ENCODE measurements at places on chromosomes 1 and 21.

DNA sequence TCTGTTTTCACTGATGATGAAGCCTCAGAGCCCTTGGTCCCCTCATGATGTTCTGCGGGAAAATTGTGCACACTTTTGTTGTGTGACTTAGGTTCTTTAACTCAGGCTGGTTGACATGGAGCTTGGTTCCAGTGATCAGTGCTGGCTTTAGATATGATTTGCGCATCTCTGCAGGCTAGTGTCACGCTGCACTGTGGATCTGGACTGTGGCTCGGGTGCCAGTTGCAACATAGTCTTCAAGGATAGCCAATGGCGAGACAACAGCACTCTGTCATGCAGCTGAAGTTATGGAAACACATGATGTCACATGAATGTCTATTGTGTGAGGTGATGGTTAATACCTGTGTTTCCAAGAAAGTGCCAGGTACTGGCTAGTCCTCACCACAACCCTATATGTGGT, 56.7 kb downstream of the DDR2 start:
- no peak for DNase-seq

DNA sequence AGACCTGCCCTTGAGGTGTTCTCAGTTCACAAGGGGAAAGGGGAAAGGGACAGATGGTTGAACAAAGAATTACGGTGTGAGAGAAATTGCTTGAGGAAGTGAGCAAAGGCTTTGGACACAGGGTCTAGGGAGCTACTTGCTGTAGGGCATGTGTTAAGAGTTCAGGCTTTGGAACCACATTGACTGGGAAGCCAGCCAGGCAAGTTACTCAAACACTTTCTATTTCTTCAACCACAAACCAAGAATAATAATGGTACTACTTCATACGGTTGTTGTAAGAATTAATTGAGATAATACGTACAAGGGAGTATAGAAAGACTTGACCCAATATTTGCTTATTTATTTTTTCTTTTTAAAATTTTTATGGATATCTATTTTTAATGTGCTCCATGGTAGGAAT, 26.6 kb downstream of the AK4 start:
- no peak for DNase-seq

DNA sequence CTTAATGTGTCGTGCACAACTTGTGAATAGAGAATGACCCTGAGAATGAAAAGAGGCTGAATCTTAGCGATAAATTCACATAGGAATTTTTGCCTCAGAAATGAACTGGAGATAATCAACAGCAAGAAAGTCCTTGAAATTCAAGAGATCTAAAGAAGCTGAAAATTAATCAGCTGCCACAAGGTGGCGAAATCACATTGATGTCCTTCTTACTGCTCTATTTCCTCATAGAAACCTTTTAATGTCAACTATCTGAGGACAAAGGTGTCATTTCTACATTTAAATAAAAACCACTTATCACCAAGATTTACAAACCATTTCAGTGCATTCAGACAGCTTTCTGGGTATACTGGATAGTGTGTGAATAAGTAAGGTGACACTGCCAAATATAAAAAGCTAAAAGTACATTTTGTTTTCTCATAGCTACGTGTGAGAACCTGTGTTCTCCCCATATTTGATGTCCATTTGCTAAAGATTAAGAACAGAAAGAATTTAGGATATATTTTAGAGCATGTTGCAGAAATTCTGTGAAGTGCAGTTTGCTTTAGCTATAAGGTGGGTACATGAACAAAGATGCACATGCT, 485.3 kb upstream of the PTBP2 start:
- DNase-seq: no peak

GRCh38 chr1:195954848-195955247, 653.4 kb downstream of the KCNT2 start:
- no peak for DNase-seq

DNA sequence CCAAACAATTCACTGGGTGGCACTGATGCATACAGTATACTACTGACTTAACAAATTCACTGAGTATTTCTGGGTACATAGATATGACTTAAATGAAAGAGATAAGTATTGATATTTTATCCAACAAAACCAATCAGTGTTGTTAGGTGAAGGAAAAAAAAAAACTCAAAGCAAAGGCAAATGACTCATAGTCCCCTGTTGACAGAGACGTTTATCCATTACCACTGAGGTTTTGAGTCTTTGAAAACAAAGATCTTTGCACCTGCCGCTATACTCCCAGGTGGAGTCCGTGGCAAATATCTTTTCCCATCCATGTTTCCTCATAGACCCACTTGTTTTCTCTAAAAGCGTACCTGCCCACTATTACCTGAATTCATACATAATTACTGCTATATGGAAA, 18.4 kb downstream of the DYNLT5 start:
- no peak for DNase-seq

DNA sequence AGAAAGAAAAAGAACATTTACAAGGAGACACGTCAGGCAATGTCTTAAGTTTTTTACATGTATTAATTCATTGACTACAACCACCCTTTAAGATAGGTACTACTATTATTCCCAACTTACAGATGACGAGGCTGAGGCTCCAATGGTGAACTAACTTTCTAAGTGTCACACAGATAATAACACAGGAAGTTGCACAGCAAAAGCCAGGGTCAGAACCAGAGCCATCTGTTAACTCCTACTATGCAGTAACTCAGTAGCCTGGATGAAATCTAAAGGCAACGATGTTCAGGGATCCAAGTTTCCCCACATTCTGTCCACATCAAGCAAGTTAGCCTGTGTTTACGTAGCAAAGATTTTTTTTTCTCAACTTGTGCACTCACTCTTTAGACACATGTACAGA, 371.7 kb downstream of the PTPRC start:
- DNase-seq: no peak

- no peak for DNase-seq
These were observed 16.1 kb downstream of the TNFRSF8 start for GRCh38 chr1:12078938-12079861.

GRCh38 chr1:7853684-7854026, 790 bp upstream of the UTS2 start:
- DNase-seq: no peak

- DNase-seq: no peak
These were observed 3.1 kb downstream of the BACE2 start for GRCh38 chr21:41170859-41171609.

DNA sequence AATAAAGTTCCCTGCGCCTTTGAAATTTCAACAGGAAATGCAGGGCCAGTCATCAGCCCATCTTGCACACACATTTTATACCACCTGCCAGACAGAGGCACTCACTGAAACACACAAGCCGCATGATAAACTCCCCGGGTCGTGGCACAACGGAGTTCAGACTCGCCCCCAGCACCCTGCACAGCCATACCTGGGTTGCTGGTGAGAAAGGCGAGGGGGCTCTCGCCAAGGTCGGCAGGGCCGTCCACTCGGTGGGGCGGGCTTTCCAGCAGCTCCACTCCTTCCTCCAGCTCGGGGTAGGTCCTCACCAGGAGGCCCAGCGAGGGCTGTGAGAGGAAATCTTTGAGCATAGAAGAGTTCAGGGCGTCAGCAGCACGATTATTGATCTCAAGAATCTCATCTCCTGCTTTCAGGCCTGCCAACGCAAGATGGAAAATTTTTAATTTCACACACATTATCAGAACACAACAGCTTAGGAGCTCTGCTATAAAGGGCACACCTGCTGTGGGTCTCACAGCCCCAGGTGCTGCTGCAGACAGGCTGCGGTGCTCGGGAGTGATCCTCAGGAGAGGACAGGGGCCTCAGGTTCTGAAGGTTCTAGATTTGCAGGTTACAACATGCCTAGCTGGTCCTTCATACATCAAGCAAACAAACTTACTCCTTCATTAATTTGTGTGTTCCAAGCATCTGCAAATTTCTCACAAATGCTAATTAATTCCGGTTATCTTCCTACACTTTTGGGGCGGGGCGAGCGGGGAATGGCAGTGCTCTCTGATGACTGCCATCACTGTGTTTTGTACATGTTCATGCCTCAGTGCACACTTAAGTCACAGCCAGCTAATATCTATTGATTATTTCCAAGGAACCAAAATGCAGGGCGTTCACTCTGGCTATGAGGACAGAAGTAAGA, 144.2 kb upstream of the KRTAP19-8 start:
- no peak for DNase-seq

- no peak for DNase-seq
These were observed 132.9 kb upstream of the GFI1 start for GRCh38 chr1:92619466-92620189.

GRCh38 chr1:153669606-153670005, 1.2 kb downstream of the ILF2 start:
- DNase-seq: no peak

DNA sequence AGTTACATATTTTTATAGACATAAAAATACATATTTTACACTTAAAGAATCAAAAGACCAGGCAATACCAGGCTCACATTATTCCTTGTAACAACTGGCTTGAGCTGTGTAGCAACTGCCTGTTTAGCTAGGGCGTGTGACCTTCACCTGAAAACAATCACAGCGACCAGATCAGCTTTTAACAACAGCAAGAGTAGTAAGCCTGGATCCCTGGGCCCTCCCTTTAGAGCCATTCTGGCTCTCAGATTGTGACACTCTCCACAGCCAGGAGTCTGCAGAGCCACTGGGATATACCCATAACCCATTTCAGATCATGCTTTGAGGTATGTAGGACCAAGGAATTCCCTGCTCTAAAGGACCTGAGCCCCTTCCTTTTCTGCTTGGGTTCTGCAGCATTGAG, 29.4 kb upstream of the GNG4 start:
- DNase-seq: no peak

- no peak for DNase-seq
These were observed 180.7 kb downstream of the ZBTB18 start for GRCh38 chr1:244231572-244232315.

DNA sequence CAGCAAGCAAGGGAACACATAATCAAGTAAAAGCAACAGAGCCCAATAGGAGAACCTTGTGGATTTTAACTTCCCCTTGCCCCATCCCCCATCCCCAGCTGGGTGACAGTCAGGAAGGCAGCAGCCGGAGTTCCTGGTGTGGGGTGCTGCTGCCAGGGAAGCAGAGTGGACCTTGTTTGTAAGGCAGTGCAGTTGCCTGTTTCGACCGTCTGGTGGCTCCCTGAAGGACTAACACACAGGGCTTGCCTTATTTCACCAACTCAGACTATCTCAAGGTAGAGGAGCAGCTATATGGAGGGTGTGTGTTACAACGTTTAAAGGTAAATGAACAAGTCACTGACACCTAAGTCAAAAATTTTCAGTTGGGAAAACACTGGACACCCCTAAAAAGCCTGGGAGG, 6.6 kb downstream of the KRTAP10-8 start:
- no peak for DNase-seq

DNA sequence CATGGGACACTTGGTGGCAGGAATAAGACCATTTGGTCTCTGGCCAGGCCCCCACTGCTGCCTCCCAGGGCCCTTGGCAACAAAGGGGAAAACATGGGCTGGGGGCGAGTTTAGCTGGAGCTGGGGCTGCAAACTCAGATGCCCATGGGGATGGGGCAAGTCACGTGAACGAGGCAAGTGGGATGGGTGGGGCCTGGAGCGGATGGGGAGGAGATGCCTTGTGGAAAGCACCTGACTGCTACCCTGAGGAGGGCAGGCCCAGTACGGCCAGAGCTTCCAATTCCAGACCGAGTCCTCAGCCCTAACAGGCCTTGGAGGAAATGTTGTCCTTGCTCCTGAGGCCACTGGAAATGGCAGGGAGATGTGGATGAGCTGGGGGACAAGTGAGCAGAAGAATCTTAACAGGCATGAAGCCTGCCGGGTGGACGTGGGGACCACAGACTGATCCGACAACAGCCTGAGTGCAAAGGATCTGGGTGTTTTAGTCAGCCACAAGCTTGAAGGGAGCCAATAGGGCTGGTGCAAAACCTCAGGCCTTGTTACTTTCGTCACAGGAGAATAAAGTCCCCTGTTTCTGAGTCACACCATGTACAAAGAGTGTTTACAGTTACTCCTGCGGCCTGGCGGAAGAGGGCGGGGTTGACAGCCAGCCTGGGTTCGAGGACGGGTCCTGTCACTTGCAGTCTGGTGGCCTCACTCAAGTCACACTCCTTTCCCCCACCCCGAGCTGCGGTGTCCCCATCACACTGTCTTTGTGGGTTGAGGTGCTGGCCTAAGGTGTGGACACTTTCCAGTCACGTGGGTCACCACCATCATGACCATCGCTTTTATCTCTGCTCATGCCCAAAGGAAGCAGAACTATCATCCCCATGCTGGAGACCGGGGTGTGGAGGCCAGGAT, 19.1 kb downstream of the RUNX3 start:
- DNase-seq: no peak

- no peak for DNase-seq
These were observed 10.5 kb downstream of the ACOT11 start for GRCh38 chr1:54558434-54559030.

GRCh38 chr1:9691108-9691445, 39.5 kb downstream of the PIK3CD start:
- no peak for DNase-seq

DNA sequence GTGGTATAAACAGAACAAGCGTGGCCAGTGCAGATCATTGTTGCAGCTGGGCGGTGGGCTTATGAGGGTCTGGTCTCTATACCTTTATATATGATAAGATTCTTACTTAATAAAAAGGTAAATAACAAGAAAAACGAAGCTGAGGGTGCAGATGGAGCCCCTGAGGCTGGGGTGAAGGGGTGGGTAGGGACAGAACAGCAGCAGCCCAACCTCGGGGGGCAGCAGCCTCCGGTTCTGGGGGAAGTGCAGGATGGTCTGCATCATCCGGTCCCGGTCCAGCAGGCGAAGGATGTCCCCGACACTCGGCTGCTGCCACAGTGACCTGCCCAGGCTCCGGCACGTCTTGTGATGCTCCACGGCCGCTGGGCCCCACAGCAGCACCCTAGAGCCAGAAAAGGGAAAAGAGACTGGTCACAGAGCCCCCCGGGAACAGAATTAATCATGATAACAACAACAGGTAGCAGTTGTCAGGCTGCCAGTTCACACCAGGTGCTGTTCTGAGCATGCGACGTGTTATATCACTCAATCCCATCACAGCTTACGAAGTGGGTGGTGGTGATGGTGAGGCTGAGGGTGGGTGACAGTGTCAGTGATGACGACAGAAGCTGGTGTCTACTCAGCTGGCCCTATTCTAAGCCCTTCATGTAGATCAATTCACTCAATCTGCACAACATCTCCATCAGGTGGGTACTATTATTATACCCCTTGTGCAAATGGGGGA, 35.5 kb downstream of the MRAP start:
- no peak for DNase-seq

GRCh38 chr1:236705771-236706170, 19.5 kb downstream of the ACTN2 start:
- DNase-seq: no peak

Data from cerebellar nuclear complex (tissue), 1 donor.